ENCODE measurements at places on chromosomes 7 and 10.
A peak's percentile ranks its signal among the peaks of the same experiment; 100 is the strongest.

GRCh38 chr10:129963641-129964501 is at the start of gene EBF3:
Gene EBF3 (minus strand): TSS chr10:129964274. CDS start chr10:129963768, 506 bp downstream.
- DNase-seq = no peak

- no peak for DNase-seq
Measured at GRCh38 chr10:26439406-26440087, 1.4 kb downstream of the APBB1IP start.

- no peak for DNase-seq
Measured at GRCh38 chr10:14563359-14563940, 211.2 kb downstream of the FAM107B start.

DNA sequence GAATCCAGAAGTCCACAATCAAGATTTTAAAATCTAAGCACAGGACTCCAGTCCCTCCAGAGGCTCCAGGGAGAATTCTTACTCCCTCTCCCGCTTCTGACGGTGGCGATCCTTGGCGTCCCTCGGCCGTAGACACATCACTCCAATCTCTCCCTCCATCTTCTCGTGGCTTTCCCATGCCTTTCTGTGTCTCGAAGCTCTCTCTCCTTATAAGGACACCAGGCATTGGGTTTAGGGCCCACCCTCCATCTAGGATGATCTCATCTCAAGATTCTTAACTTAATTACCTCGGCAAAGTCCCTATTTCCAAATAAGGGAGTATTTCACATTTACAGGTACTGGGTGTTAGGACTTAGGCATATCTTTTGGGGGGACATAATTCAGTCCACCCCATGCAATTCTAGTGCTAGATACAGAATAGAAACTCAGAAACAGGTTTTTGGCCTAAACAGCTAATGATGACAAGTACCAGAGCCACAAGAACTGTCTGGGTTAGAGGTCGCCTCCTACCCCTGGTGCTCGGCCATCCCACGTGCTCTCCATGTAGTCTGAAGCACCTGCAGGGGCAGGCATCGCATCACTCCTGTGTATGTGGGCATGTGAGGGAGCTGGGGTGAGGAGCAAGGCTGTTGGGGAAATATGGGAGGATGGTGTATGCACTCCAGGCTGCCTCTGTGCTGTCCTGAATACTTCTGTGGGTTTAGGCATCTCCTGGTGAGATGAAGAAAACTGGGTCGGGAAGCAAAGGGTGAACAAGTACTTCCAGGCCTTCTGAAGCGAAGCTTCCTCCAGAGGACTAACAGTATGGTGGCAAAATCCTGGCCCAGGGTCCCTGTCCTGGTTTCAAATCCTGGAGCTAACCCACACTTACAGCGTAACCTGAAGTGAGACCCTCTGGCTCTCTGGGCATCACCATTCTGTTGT is 298.3 kb upstream of the ZMIZ1 start:
- no peak for DNase-seq

- no peak for DNase-seq
Measured at GRCh38 chr10:47364366-47364765, 16.2 kb downstream of the RBP3 start.

GRCh38 chr7:111460695-111461094 is 101.6 kb downstream of the IMMP2L start:
- no peak for DNase-seq

GRCh38 chr7:105958012-105958411 is 5.1 kb upstream of the CDHR3 start:
- DNase-seq = no peak

- DNase-seq = no peak
Measured at GRCh38 chr7:22427104-22427503, 70.2 kb upstream of the RAPGEF5 start.

- DNase-seq = no peak
Measured at GRCh38 chr7:123201901-123202300, 2.1 kb upstream of the SLC13A1 start.

GRCh38 chr10:15460661-15461060 is 89.6 kb upstream of the FAM171A1 start:
- no peak for DNase-seq

GRCh38 chr7:47571331-47572093 is 10.4 kb downstream of the TNS3 start:
- DNase-seq = no peak

DNA sequence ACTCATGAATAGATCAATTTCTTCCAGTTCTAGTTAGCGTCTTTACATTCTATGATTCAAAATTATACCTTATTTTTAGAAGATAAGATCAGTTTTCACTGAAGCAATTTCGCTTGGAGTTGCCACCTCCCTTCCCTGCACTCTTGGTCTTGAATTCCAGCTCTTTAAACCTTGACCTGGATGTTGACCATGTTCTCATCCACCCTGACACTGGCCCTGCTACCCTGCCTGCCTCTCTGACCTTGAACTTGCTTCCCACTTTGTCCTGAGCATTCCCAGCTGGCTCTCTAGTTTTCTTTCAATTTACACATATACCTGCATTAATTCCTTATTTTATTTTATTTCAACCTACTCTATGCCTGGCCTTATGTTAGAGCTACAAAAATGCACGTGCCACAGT is 274.9 kb upstream of the IGFBP3 start:
- DNase-seq = no peak

DNA sequence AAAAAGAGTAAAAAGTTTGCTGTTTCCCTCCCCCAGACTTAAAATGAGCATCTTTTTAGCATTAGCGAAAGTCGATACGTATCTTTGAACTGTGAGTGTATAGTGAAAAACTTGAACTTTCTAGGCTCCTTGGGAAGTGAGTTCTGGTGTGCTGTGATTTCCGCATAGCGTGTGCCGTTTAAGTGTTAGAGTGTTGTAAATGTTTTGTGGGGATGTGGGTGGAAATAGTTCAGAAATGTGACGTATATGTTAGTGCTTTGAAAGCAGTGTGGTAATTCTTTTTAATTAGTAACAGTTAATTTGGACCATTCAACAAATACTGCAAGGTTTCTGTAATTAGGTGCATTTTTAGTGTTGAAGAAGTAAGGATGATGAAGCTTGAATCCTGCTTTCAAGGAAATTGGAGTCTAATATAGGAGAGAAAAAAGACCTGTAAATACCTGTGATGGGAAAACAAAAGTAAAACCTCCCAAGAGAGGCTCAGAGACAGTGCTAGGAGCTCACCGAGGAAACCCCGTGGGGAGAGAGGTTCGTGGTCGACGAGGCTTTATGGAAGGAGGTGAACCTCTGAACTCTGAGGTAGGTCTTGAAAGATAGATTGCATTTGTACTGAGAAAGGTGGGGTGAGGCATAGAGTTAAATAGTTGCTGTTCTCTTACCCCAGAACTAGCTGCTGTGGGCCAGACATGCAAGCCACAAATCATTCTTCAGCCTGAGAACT is 40.8 kb downstream of the RBM33 start:
- DNase-seq = no peak

DNA sequence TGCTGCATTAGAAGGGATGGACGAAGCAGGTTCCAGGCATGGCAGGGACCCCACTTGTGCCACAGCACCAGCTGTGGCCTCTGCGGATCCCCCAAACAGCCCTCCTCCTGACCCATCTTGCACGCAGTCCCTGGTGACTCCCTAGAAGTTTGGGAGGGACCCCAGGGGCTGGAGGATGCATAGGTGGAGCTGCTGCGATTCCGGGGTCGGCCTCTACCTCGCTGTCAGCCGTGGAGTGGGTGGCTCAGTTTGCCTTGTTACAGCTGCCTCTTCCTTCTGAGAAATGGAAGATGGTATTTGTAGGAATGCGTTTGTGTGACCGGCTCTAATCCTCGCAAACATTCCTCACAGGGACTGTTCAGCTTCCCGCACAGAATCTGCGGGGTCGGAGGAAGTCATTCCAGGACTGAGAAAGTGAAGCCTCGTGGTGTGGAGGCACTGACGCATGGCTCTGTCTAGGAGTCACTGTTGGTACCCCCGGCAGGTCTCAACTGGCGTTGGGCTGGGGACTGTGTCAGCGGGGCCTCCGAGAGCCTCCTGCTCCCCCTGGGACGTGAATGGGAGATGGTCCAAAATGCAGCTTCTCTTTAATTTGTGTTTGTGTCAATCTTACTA is 17.5 kb downstream of the PWWP2B start:
- DNase-seq = no peak

DNA sequence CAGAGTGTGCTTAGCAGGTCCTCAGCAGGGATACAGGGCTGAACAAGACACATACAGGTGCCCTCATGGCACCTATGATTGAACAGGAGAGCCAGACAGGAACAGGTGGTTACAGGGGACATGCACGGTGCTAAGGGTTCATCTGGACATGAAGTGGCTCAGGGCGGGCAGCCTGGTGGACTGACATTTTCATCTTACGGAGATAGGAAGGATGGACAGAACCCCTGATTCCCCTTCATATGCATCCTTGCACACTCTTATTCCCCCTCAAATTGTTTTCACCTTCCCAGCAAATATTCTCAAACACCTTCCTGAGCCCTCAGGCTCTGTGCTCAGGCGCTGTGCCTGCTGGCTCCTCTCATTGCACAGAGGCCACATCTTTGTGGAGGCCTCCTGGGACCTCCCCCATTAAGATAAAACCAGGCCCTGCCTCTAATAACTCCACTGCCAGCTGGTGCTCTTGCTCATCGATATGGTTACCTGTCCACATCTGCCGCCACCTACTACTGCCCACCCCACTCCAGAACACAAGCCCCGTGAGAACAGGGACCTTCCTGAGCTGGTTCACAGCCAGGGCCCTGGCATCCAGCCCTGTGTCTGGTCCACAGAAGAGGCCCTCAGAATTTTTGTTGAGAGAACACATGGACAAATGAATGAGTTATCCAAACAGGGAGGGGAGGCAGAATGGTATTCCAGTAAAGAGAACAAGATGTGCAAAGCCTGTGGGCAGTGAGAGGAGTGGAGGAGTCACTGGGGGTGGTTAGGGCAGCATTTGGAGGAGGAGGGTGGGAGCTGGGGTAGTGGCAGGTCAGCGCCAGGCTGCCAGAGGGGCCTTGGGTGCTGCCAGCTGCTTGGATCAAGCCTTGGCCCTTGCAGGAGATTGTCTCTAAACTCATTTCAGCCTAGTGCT is 68.9 kb upstream of the AQP1 start:
- DNase-seq = no peak

DNA sequence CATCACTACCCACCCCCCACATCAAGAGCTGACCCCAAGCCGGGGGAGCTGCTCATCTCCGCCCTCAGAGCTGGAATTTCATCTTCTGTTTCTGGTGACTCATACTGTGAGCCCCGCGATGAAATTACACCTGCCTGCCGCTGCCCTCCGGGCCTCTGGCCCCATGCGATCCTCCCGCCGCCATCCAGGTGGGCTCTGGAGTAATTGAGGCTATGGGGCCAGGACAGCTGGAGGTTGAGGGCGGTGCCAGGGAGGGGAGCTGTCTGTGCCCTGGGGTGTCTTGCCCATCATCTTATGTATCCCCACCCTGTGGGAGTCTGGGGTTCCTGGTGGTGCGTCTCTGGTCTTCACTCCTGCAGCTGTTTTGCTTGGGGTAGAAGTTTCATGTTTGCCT is 9.0 kb downstream of the GTF2IRD1 start:
- no peak for DNase-seq

DNA sequence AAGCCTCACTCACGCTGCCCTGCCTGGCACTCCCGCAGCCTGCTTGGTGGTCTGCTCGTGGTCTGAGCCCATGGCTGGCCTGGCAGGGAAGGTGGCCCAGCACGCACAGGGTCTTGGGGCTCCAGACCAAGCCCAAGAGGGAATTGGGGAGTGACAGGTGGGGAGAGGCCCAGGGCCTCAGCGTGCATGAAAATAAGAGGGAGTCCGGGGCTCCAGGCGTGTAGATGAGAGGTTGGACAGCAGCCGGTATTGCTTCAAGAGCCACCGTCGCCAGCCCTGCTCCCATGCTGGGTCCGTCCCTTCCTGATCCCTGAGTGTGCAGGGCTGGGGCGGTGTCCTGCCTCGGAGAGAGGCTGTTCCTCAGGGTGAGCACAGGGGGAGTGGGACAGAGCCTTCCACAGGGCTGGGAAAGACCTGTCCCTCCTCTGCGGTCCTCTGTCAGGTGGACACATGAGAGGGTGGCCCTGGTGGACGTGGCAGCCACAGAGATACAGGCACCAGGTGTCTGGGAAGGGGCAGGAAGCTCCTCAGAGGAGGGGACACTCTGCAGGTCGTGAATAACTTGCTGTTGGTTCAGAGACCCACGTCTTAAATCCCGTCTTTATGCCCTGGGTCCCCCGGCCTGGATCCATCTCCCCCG is 113.1 kb downstream of the INPP5A start:
- no peak for DNase-seq

DNA sequence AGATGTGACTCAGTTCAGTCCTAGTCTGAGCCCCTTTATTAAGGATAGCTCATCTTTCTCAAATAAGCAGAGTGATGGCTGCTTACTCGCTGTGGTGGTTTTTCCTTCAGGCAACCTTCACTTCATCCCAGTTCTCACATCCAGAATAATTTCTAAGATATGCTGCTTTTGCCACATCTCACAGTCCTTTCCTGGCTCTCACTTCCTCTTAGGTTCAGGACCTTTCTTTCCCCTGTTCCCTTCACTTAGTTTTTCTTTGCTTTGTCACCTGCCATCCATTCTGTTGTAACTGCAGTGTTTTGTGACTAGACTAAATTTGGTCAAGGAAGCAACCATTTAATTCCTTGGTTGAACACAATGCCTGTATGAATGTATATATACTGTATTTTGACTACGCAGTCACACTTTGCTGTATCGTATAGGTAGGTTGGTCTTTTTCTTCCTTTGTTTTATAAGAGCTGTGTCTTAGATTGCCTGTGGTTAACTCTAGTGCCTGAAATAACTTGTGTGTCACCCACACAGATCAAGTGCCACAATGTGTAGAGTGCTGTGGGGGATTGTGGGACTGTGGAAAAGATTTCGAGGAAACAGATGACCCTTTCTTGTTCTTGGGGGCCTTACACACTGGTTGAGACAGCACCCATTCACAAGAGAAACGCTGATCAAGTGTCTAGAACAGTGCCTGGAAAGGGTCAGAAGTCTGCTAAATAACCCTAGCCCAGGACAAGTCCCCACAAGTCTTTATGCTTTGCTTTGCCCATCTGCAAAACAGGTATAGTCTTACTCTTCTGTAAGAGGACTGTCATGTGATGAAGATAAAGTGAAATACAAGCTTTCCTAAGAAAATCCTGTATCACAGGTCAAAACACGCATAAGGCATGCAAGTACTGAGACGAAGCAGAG is 2.6 kb downstream of the ZNF655 start:
- DNase-seq = no peak

DNA sequence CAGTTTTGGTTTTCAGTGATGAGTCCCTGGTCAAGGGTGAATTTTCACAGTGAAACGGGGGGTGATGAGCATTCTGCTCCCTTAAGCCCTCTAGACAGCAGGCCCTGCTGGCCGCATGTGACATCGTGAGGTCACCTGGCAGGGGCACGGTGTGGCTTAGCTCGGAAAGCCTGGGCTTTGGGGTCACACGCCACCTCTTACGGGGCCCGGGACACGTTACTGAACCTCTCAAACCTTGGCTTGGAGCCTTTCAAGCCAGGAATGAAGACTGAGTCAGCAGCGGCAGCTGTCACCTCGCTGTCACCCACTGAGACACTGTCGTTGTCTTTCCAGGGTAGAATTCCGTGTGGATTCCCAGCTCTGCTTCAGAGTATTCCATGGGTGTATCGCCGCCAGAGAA is 4.1 kb downstream of the GET4 start:
- no peak for DNase-seq

- DNase-seq = peak; percentile 74
Measured at GRCh38 chr7:151251689-151252560, 3.4 kb upstream of the SMARCD3 start.

GRCh38 chr7:81819861-81820260 is 50.0 kb upstream of the HGF start:
- no peak for DNase-seq

- no peak for DNase-seq
Measured at GRCh38 chr10:43403911-43404703, 4.9 kb downstream of the HNRNPF start.
